ENCODE measurements at places on chromosomes 12 and 14. TPM values are rescaled to one million over a fixed set of nuclear protein-coding genes. Genes with fewer than 3 reads are reported as not detected.

The OAS2 gene
- polyA plus RNA-seq: 1.9 TPM

The SERPINA1 gene
- 0.40 TPM for polyA plus RNA-seq

The BIN2 gene
- not detected for polyA plus RNA-seq

The SLC8A3 gene
- polyA plus RNA-seq: 0.07 TPM

The CLEC4C gene
- not detected for polyA plus RNA-seq

The CLEC2A gene
- not detected for polyA plus RNA-seq

The GPD1 gene
- polyA plus RNA-seq: 0.47 TPM

The HOXC6 gene
- polyA plus RNA-seq: 5.9 TPM

The DCD gene
- not detected for polyA plus RNA-seq

DNA sequence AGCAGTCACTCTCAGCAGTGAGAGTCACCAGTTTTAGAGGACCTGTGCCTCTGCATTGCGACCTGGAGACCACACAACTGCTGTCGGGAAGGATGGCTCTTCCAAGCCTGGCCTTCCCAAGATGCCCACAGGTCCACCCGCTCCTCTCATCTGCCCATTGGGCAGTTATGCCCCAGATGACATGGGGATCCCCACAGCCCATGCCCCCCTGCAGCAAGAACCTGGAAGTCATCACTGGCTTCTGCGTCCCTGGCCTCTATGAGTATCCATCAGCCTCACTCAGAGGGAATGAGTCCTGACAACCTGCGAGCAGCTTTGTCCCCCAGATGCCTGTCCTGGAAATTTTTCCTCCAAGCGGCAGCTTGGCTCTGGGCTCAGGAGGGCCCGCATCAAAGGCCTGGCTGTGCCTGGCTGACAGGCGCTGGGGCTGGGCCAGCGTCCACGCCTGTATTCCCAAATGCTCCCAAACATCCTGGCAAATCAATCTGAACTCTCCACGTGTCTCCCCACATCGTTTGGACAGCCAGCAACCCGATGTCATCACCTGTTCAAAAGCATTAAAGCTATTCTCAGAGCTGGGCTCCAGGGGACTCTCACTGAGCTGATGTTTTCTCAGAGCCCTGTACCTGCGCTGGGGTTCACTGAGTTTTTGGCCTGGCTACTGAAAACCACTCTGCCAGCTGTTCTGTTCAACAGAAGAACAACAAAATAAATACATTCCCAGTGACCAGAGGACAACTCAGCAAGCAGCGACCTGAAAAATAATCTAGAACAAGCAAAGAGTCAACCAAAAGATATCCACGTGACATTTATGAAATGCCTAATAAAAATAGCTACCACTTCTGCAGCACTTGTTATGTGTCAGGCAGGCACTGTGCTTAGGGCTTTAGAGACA is 57.8 kb downstream of the CLMN start:
- no peak for DNase-seq

DNA sequence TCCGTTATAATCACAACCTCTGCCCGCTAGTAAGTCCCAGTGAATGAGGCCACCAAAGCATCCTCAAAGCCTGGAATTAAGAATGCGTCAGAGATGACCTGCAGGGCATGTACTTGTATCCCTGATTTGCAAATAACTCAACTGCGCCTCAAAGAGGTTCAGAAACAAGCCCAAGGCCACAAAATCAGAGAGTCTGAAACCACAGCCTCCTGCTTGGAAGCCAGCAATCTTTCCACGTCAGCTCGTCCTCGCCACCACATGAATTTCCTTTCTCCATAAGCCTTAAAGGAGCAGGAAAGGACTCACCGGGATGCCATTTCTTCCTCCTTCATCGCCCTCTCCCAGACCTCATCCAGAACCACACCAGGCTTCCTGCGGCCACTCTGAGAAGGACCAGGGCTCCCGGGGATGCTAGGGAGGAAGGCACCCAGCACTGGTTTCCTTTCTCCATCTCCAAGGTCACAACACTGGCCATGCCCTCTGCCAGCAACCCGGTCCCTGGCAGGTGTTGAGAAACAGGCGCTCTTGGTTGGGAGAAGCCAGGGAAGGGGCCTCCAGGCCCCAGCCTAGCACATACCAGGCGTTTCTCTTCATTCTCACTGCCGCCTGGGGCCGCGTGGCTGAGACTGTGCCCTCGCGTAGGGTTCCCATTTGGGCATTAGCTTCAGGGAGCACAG is 191.2 kb upstream of the DIO3 start:
- DNase-seq: no peak

- no peak for DNase-seq
These were observed 1.1 kb downstream of the ARHGAP5 start for GRCh38 chr14:32078023-32078857.

DNA sequence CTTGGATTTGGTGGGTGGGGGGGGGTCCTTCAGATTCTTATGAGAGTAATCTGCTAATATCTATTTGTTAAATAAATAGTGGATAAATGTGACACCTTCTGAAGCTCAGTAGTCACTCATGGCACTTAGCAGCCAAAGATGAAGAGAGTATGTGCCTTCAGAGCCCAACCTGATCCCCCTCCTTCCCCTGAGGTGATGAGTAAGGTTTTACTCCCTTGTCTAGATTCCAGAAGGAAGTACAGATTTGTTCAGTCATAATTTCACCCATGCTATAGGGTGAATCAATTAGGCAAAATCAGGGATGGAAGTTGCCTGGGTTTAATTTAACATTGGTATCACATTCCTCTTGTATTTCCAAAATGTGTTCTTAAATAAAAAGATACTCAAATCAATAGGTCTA is 340.3 kb upstream of the ATP2B1 start:
- DNase-seq: no peak

GRCh38 chr12:132117558-132117875 is 26.6 kb downstream of the DDX51 start:
- DNase-seq: no peak

DNA sequence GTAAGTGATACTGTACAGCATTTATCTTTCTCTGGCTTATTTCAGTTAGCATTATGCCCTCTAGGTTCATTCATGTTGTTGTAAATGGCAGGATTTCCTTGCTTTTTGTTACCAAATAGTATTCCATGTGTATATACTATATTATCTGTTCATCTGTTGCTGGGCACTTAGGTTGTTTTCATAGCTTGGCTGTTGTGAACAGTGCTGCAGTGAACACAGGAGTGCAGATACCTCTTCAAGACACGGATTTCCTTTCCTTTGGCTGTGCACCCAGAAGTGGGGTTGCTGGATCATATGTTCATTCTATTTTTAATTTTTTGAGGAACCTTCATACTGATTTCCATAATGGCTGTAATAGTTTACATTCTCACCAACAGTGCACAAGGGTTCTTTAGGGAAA is 21.5 kb downstream of the EP400 start:
- DNase-seq: no peak

DNA sequence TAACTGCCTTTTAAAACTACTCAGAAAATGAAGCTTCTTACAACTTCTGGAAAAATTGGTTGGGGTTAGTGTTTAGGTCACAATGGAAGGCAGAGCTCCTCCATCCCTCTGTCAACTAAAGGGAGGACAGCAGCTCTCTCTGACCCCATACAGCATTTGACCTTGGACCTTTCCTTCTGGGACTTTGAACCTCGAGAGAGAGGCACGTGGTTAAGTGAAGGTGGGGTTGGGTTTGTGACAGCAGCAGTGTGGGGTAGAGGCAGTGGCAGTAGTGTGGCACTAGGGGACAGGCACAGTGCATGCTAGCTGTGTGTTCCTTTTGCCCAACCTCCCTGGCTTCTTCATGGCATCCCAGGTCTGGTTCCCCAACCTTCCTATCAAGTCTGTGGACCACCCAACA is 9.4 kb upstream of the C12orf75 start:
- DNase-seq: no peak

GRCh38 chr14:58717813-58718212 is 80.1 kb downstream of the DACT1 start:
- DNase-seq: no peak

- DNase-seq: peak; percentile 79
These were observed 340.9 kb downstream of the PCNX1 start for GRCh38 chr14:71248194-71248593.

DNA sequence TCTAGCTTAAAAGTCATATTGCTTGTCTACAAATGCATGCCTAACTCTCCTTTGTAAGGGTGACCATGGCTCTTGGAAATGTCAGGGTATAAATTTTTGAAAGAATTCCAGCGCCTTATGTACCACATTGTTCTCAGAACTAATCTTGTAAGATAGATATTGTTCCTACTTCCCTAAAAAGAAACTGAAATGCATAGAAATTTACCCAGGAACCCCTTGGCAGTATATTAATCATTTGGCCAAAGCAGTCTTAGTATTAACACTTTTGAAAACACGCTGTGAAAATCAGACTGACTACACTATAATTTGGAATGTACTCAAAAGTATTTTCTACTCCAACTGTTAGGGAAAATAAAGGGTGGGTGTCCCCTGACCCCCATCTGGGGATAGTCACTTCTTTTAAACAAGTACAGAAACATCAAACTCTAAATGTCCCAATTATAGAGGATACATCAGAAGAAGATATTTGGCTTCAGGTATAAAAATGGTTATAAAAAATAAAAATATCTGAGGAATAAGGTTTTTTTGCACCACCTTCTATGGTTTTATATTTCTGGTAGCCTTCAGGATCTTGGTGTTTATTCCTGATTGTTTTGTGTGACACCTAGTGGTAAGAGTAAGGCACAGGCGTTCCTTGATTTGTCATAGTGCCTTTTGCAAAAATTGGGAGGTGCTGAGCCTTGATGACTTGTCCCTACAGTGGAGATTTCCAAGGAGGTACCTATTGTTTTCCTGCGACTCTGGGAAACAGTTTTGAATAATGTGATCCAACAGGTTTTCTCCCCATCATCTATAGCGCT is 2.2 kb upstream of the NFKBIA start:
- DNase-seq: no peak

DNA sequence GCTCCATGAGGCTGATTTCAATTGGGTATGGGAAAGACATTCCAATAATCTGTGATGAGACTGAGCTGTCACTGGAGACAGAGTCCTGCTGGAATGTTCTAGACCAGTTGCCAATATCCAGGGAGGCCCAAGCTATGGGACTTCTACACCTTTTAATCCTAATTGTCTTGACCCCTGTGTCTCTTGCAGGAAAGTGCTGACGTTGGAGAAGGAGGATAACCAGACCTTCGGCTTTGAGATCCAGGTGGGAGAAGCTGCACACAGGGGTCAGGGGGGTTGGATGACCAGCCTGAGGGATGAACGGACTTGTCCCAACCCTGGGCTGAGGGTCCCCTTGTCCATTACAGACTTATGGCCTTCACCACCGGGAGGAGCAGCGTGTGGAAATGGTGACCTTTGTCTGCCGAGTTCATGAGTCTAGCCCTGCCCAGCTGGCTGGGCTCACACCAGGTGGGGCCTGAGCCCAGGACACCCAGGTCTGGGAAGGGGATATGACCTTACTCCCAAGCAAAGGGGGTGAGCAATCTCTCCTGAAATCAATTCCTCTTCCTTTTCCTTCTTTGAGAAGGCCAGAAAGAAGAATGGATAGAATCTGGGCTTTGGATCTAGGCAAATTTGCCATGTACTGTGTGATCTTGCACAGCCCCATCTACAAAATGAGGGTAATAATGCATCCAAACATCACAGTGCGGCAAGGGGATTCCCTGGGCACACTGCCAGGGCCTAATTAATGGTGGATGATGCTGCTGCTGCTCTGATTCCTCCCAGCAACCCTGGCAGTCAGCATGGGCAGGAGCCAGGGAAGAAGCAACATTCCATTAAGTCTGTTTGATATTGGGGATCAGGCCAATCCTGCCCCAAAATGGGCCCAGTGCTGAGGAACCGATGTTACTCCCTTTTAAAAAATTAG is 4.2 kb downstream of the TAMALIN start:
- no peak for DNase-seq

DNA sequence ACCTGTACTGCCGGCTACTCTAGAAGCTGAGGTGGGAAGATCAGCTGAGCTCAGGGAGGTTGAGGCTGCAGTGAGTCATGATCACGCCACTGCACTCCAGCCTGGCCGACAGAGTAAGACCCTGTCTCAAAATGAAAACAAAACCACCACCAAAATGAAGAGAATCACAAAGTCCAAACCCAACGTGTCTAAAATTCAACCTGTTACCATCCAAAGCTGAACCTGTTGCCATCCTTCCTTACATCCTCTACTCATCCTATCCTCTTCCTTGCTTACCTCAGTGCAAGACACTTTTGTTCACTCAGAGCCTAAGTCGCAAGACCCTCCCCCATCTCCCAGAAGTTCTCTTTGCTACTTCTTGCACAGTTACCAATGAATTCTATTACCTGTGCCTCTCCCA is 299.7 kb downstream of the ATP23 start:
- DNase-seq: no peak

GRCh38 chr12:89927226-89927698 is 218.6 kb upstream of the ATP2B1 start:
- no peak for DNase-seq

GRCh38 chr14:89387922-89388685 is 28.9 kb downstream of the FOXN3 start:
- DNase-seq: no peak

DNA sequence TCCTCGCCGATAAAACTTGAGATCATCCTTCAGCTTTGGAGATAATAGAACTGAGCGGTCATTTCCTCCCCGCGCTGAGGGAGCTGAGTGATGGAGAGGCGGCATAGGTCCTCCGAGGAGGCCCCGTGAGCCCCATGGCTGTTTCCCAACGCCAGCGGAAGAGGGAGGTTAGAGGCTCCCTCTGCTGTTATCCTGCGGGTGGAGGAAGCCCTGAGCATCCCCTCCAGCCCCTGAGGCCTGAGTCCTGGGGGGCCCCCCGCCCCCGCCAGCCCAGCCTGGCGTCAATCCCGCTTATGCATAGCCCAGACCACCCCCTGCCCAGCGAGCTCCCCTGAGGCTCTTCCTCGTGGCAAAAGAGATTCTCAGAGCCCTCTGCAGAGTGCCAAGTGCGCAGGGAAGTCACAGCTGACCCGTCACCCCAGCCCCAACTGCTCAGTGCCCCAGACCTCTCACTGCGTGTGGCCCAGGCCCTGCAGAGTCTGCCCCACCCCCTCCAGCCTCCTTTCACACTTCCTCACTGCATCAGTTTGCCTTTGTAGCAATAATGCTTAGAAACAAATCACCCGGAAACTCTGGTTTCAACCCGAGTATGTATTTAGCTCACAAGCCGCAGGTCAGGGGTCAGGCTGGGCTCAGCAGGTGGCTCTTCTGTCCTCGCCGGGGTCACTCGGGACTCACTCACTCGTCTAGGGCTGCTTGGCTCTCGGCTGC is 44.7 kb upstream of the GALNT9 start:
- no peak for DNase-seq

- DNase-seq: no peak
These were observed 51.9 kb downstream of the PRMT8 start for GRCh38 chr12:3542911-3543310.

DNA sequence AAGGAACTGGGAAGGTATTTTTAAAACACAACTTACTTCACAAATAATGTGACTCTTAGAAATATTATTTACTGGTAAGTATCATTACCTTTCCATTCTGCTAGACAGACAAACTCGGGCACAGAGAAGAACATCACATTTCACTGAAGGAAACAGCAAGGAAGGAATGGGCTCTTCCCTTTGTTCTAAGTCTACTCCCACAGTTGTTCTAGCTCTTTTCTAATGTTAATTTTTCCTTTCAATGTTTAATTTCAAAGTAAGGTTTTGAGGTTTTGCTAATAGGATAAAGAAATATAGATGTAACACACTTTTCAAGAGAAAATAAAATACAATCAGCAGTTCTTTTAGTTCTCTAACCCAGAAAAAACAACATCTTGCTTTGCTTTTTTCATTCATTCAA is 7.0 kb downstream of the NID2 start:
- DNase-seq: no peak
